Activated CD4-positive, alpha-beta T cell treated with anti-CD3 and anti-CD28 coated beads, Interleukin-2, Interleukin-4, amounts not matched to agents 100 ng/mL and 50 ng/mL, durations not matched to agents 16 hours and 8 hours (primary cell): ENCODE measurements at places on chromosomes 7 and 10.

GRCh38 chr10:29322918-29323317 lies 34.0 kb downstream of the LYZL1 start:
- no peak for DNase-seq

DNA sequence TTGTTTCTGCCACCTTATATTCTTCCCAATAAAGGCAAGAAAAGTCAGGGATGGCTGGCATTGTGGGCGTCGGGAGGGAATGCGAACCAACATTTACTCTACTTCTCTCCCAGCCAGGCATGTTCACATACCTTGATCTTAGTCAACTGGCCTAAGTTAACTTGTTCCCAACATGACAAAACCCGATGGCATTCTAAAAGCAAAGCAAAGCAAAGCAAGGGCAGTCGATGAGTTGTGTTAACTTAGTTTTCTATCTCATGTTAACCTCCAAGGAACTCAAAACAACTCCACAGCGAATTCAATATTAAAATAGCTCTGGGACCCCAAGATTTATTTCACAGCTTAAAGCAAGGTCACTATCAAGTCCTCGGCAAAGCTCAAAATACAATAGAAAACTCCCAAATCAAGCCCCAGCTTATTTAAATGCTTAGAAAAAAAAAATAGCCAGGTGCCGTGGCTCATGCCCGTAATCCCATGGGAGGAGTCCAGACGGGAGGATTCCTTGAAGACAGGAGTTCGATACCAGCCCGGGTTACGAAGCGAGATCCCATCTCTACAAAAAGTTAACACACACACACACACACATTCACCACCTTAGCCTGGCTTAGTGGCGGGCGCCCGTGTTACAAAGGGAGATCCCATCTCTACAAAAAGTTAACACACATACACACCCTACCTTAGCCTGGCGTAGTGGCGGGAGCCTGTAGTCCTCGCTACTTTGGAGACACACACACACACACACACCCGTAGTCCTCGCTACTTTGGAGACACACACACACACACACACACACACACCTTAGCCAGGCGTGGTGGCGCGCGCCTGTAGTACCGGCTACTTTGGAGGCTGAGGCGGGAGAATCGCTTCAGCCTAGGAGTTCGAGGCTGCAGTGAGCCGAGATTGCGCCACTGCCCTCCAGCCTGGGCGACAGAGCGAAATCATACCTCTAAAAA lies 901 bp upstream of the CCNY start:
- DNase-seq: peak; percentile 32

DNA sequence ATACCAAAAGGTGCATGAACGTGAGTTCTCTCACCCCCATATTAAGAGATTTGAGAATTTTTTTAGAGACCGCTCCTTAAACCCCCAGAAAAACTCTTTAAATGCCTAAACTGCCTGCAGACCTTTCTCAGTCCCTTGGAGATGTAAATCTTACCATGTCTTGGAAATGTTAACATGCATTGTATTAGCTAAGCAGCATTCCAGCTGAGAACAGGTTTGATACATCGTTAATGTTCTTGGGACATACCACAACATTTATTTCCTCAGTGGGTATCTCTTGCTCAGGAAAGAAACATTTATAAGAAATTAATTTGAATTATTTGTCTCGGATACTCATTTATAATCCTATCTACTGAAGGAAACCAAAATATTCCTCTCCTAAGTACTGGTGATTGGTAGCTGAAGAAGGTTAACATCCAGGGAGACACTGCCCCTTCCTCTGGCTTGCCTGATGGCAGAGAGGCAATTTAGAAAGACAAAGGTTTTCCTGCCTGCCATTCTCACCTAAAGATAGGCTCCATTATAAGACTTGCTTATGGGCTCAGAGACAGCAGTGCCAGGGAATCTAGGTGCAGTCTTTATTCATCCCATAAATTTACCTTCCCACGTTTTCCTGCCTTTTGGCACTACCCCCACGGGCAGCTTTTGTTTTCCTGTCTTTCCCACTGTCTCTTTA lies 141.2 kb downstream of the COBL start:
- no peak for DNase-seq

- DNase-seq: no peak
These were observed 503.8 kb downstream of the GRID1 start for GRCh38 chr10:85862771-85863170.

DNA sequence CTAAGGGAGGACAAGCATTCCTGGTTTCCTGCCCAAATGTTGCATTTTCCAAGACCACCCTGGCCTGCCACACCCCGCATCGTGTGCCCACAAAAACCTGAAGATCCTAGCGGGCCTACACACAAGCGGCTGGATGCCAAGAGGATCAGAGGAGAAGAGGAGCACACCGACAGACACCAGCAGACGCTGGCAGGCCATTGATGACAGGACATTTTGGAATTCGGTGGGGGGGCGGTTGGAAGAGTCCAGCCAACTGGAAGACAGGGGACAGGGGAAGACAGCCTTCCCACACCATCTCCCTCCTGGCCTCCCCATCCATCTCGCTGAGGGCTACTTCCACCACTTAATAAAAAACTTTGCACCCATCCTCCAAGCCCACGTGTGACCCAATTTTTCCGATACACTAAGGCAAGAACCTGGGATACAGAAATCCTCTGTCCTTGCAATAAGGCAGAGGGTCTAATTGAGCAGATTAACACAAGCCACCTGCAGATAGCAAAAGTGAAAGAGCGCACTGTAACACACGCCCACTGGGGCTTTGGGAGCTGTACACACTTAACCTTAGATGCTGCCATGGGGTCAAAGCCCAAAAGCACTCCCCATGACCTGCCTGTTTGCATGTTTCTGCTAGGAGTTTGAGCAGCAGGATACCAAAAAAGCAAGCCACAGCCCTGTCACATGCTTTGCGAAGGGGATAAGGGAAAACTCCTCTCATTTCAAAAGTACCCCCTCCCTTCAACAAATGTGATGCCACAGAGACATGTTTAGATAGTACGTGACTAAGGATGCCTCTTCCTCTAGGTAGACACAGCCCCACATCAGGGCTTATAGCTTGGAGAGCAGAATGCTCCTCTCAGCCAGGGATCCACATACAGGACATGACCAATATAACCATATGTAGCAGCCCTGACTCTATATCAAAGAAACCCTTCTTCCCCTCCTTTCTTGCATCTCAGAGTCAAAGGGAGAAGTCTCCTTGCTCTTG lies 13.4 kb upstream of the SMNDC1 start:
- no peak for DNase-seq

GRCh38 chr7:102305414-102306268 lies 19.0 kb downstream of the SH2B2 start:
- DNase-seq: no peak

- no peak for DNase-seq
These were observed 189.4 kb downstream of the ELFN1 start for GRCh38 chr7:1859266-1860035.

- DNase-seq: no peak
These were observed 33.8 kb downstream of the HIP1 start for GRCh38 chr7:75704928-75705327.

GRCh38 chr10:541750-542371 lies 147.6 kb downstream of the DIP2C start:
- no peak for DNase-seq
